ENCODE measurements at places on chromosomes 4 and X.

DNA sequence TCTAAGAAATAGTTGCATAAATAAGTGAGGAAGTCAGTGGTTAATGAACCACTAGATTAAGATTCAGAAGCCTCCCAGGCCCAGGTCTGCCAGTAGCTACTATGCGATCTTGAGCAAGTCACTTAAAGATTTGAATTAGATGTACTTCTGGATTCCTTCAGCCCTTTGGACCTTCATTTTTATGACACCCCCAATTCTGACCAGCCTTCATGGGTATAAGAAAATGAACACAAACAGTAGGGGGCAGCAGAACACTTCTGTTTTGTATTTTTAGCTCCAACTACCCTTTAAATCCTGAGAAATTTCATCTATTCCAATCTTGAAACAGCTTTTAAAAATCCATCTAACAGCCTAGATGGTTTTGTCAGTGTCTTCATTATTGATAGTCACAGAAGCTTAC, 19.0 kb downstream of the TMEM47 start:
- no peak for DNase-seq

GRCh38 chr4:34138385-34138784, 2105.9 kb downstream of the ARAP2 start:
- DNase-seq, result no peak

- no peak for DNase-seq
Observed at GRCh38 chr4:155972098-155972497, 18.4 kb upstream of the CTSO start.

- DNase-seq, result no peak
Observed at GRCh38 chr4:108980455-108981239, 217.8 kb upstream of the ETNPPL start.

DNA sequence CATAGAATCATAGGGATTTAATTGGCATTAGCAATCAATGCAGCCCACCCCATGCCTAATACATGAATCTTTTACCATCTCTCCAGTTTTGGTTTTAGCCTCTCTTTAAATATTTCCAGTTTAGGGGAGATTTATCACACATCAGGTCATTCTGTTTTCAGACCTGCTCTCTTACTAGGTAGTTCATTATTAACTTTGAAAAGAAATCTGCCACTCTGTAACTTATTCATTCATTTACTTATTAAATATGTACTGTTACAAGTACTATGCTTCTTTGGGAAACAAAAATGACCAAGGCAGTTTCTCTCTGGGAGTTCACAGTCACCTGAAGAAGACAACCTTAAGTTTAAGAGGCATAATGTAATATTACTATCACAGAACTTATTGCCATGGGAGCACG, 62.1 kb downstream of the USO1 start:
- DNase-seq, result no peak

- no peak for DNase-seq
Observed at GRCh38 chr4:41538887-41539498, 1.0 kb downstream of the LIMCH1 start.

DNA sequence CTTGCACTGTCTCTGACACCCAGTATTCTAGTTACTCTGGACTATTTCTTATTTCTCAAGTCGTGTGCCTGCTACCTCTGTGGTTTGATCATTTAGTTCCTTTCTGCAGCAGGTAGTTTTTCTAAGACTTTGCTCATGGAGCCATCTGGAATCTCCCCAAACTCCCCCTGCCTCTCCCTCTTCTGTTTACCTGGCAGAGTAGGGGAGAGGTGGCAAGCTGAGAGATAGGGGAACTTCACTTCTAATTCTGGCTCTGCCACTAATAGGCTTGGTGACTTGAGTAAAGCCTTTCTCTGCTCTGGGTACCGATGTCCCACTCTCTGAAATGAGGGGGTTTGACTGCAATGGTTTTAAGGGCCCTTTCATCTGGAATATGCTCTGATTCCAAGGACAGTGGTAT, 141.3 kb downstream of the CPEB2 start:
- DNase-seq, result no peak

- no peak for DNase-seq
Observed at GRCh38 chr4:3314706-3315260, 22.0 kb downstream of the RGS12 start.

DNA sequence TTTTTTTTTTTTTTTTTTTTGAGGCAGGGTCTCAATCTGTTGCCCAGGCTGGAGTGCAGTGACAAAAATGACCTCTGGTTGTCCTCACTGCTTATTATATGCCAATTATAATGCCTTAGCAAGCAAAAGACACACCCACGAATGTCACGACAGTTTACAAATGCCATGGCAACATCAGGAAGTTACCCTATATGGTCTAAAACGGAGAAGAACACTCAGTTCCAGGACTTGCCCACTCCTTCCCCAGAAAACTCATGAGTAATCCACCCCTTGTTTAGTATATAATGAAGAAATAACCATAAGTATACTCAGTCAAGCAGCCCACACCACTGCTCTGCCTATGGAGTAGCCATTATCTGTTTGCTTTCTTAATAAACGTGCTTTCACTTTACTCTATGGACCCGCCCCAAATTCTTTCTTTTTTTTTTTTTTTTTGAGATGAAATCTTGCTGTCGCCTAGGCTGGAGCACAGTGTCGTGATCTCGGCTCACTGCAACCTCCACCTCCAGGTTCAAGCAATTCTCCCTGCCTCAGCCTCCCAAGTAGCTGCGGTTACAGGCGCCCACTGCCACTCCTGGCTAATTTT, 106.2 kb downstream of the SMIM20 start:
- DNase-seq, result no peak

GRCh38 chrX:9942086-9942485, 25.1 kb upstream of the CLDN34 start:
- DNase-seq, result no peak

GRCh38 chr4:73653695-73654106, 33.5 kb upstream of the RASSF6 start:
- no peak for DNase-seq

DNA sequence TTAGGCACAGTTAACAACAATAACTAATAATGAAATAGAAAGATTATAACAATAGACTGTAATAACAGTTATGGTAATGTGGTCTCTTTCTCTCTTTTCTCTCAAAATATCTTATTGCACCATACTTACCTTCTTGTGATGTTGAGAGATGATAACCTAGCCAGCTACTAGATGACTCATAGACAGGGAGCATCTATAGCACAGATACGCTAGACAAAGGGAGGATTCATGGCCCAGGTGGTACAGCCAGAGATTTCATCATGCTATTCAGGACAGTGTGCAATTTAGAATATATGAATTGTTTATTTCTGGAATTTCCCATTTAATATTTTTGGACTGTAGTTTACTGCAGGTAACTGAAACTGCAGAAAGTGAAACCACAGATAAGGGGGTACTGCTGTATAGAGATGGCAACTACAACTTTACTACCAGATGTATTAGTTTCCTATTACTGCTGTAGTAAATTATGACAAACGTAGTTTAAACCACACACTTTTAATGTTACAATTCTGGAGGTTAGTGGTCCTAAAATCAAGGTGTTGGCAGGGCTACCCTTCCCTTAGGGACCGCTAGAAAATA, 41.8 kb upstream of the MAGED1 start:
- DNase-seq, result no peak
